Activated CD4-positive, alpha-beta T cell treated with anti-CD3 and anti-CD28 coated beads, Interleukin-2, amount 50 U/mL, for 16 hours (primary cell): ENCODE measurements at places on chromosomes 6 and 20.

DNA sequence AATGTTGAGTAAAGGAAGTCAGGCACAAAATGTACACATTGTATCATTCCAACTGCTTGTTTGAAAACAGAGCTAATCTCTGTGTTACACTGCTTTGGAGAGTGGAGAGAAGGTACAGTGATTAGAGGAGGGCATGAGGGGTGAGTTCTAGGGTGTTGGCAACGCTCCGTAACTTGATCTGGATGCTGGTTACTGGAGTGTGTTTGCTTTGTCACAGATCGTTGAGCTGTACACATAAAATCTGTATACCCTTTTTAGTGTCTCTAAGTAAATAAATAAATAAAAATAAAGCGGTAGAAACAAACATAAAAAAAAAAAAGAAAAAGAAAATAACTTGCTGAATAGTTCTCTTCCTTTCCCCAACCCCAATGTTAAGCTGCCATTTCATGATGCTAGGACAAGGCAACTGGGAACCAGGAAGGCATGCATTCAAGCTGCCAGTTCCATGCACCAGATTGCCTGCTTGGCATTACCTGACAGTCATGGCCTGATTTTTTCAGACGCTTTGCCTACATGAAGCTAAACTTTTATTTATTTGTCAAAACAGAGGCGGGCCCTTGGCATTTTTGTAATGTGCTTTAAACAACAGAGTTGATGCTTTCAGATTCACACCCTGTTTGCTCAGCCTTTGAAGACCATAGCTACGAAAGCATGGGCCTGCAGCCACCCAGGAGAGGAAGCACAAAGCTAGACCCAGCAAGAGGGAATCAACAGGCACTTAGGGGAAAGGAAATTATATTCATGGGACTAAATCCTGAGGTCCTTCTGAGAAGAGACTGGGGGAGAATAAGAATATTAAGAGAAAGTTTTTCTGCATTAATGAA is 21.2 kb downstream of the TNFRSF21 start:
- DNase-seq, result no peak

DNA sequence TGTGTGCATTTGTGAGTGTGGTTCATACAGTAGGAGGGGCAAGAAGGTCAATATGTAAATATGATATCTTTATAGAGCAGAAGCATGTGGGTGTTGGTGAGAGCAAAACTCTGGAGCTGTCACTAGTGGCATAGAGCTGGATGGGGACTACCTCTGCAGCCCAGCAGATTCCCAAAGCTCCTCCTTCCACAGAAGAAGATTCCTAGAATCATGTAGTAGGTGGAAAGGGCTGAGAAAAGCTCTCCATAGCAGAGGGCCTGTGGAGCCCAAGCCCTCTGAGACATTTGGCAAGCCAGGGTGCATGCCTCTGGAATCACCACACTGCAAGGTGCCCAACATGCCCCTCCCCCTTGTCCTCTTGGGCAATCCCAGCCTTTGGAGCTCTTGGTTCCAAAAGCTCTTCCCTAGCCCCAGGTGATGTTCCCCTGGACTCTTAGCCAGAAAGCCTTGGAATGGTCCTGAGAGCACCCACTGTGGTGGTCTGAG is 233.2 kb downstream of the LRFN2 start:
- no peak for DNase-seq

DNA sequence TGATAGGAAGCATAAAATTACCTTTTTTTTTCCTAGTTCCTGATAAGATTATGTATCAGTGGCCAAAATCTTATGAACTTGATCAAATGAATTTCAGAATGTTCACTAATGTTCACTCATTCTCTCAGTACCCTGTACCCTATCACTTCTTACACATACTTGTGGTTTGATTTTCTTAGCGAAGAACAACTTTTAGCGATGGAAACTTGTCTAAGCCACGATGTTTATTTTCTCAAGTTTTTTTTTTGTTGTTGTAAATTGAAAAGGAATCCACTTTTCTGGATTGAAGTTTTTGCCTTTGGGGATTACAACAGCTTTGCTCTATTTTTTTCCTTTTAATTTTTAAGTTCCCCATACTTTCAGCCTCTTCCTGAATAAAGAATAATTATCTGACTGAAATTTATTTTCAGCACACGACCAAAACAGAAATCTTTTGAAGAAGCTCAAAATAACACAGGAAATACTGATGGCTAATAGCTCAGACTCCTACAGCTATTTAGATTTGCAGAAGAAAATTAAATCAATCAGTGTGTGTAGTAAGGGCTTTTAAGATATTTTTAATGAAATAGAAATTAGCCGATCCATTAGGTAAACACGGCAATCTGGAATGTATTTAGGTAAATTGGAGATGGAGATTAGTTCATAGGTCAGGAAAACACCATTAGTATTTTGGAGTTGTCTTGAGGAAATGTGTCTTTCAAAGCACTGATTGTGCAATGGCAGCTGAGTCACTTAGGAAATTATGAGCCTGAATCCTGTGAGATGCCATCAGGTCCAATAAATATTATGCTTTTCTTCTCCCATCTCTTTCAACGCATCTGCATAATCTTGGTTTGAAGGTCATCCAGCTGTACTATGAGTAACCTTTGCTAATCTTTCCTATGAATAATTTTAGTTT is 217.5 kb downstream of the GJA1 start:
- no peak for DNase-seq

DNA sequence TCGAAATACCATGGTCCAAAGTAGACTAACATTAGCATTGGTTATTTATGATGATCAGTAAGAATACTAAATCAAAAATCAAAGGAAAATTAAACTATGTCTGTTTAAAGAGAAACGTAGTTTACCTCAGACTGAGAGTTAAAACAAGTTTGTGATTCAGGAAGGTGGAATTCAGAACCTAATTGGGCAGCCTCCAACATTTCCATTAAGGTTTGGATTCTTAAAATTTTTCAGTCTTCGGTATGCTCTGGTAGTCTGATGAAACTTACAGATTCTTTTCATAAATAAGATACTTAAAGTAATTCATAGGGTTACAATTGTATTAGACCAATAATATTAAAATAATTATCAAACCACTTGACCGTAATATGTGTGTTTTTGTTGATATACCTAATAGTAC is 18.6 kb downstream of the HFE start:
- DNase-seq, result no peak

GRCh38 chr20:19181552-19181951 is 30.9 kb upstream of the SLC24A3 start:
- no peak for DNase-seq

DNA sequence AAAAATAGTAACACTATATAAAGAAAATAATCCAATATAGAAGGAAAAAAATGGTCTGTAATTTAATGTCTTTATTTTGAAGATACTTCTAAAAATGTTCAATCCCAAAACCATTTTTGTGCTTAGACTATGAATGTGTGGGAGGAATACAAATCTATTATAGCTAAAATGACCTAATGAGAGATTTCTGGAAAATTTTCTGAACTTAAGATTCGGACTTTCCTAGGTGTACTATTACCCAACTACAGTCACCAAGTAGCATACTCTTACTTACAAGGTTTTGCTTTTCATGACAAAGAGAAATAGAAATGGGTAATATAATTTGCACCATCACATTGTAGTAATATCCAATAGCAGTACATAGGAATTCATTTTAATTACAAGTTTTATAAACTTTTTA is 29.9 kb downstream of the MAP3K7 start:
- DNase-seq, result no peak

DNA sequence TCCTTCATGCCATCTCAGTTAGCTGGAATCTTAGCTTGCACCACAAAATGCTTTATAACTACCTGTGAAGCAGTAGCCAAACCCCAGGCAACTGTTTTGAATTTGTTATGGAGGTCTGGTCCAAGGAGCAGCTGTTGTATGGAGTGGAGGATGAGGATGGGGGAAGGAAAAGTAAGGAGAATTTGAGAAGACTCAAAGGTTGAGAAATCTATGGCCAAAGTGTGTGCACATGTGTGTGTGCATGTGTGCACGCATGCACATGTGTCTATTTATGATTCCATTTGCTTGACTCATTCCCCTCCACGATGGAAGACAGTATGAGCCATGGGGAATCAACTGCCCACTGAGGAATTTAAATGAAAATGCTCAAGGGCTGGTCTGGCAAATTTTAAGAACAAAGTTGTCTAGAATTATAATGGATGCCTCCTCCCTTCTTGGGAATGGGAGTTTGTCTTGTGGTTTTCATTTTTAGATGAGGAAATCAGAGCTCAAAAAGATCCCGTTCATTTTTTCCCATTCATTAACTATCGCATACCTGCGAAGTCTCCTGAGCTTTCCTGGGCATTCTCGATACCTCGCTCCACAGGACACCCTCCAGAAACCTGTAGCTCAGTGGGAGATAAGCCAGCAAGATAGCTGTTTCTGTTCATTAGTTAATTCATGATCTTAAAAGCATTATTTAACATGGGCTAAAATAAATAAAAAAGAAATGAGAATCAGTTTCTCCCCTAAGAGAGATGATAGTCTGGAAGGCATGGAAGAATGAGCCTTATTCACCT is 152.3 kb upstream of the NEDD9 start:
- DNase-seq, result no peak

DNA sequence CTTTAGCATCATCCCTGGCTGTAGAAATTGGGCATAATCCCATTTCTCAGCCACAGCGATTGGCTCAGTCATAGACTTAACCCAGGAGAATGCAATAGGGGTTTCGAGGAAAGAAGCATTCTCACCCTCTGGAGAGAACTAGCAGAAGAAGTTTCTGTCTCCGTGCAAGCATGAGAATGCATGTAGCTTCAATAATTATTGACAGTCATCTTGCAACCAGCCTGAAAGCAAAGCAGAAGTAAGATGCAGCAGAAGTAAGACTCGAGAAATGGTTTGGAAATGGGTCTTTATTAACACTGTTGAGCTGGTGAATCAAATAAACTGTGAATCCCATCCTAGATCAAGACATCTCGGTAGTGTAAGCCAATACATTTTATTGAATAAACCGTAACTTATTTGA is 828.8 kb upstream of the GJE1 start:
- DNase-seq, result no peak

- no peak for DNase-seq
Measured at GRCh38 chr20:46343348-46343974, 35.2 kb upstream of the CDH22 start.

GRCh38 chr6:16476861-16477260 is 238.5 kb downstream of the GMPR start:
- DNase-seq, result no peak

- no peak for DNase-seq
Measured at GRCh38 chr6:165694296-165694695, 31.3 kb upstream of the PDE10A start.

DNA sequence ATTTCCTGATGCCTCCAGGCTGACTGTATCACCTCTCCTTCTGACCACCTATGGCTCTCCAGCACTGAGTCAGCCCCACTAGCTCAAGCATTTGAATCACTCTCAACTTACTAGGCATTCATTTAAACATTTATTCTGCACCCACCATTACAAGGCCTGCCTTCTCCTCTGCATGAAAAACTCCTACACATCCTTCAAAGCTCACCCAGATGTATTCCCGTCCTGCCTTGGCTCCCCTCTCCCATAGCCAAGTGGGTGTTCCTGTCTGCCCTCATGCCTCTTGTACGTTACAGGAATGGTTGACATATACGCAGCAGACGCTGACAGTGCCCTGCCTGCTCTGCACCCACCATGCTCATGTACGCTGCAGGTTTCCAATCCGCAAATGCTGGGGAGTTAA is 21.6 kb downstream of the KCNK17 start:
- DNase-seq, result no peak

DNA sequence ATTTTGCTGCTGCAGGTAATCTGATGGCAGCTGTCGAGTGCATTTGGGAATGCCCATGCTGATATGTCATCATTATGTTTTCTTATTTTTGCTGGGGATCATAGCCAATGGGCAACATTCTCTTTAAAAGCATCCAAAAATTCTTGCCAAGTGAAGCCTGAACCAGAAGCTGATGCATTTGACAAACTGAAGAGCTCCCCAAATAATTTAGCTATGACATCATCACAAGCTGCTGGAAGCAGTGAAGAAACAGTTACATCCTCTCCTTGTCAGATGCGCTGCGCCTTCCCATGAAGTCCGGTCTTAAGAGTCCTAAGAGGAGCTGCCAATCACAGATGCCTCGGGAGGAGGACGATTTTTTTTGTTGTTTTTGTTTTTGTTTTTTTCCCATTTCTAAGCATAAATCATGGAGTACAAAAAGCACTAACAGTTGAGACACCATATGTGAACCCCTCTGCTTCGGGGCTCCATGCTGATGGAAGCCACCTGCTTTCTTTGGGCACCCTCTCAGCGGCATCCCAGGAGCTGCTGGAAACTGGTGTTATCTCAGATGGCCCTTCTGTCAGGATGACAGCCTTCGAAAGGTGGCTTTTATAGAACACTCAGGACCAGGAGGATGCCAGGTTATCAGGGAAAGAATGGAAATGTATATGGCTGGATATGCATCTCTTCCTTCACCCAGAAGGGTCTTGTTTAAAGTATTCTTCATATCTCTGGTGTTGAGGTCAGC is 56.1 kb upstream of the FOXQ1 start:
- no peak for DNase-seq

DNA sequence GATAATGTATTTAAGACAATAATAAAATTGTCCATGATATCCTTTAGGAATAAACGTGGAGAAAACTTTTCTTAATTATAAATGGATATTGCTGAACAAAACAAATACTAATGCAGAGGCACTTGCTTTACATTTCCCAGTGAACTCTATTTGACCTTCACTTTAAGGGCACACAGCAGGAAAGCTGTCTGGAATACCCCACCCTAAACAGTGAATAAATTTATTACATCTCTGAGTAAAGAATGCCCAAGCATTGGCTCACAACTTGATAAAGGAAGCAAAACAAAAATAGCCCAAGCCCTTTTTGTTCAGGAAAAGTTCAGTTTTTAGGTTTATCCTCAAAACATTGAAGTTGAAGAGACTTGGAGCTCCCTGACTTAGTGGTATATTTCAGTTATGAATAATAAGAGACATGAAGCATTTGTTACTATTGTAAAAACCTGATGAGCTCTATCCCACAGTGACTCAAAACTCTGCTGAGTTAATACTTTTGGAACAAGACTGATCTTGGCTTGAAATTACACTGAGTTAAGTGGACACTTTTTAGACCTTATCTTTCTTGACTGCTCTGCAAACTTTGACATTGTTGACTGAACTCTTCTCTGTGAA is 353.9 kb downstream of the BCKDHB start:
- DNase-seq, result no peak

DNA sequence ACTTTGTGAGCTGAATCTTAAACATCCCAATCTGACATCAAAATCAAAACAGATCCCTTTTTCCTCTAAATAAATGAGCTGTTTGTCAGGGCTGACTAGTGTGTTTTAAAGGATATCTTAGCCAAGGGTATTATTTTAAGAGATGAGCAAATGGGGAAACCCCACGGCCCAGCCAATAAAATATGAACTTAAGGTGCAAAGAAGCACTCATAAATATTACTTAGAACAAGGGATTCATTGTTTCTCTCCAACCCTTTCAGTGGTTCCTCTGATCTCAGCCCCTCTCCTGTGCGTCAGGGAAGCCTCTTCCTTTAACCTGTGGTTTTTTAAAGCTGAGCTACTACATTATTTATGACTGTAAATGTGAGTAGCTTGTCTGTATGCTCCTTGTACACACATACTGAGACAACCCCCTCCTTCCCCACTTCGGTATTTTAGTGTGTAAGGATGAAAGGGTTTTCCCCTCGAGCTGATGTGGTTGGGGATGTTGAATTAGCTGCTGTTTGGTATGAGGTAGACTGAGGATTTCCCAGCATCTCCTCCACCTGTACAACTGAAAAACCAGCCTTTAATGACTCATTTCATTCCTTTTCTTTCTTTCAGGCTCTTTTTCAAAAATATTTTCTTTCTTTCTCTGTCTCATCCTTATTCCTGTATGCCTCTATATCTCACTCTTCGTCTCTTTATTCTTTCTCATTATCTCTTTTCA is 6.5 kb downstream of the BMP5 start:
- DNase-seq, result peak; percentile 92
